ENCODE measurements at places on chromosomes 2 and 18.

GRCh38 chr2:4134551-4135550 is 431.5 kb downstream of the DCDC2C start:
- no peak for DNase-seq

- peak; percentile 26 for DNase-seq
Observed at GRCh38 chr2:45891719-45892424, 240.4 kb downstream of the PRKCE start.

DNA sequence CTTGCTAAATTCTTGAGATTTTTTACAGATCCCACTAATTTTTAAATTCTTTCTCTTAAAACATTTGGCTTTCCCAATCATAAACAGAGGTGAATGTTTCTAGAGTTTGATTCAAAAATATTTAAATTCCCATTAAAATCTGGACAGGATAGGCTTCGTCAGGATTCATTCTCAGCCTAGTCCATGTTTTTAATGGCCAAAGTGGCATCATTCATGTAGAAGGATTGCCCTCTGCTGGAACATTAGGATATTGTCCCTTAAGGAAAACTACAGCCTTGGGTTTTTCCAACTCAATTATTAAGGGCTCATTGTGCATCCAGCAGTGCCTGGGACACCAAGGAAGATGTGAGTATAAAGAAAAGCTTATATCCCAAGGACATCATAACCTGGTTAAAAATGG is 71.7 kb downstream of the TPGS2 start:
- DNase-seq = peak; percentile 19

DNA sequence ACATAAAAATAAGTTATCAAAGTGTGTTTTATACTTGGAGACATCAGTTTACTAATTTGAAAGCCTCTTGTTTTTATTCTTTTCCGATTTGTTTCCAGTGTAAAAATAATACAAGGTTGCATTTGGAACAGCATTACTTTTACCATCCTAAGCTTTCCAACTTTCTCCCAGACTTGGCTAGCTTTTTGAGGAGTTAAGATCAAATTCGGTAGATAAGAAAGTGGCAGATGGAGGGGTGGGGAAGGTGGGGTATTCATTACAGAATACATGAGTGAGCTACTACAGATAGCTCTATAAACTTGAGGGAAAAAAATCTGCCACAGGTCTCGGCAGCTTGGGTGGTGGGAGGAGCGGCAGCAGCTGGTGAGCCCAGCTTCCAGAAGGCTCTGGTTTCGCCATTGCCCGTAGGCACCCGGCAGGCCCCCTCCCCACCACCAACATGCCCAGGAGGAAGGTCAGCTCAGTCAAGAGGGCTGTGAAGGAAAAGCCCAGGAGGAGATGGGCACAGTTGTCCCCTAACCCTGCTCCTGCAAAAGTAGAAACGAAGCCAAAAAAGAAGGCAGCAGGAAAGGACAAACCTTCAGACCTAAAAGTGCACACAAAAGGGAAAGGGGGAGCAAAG is 18.6 kb upstream of the RMC1 start:
- DNase-seq = no peak
